ENCODE measurements at places on chromosomes 2 and 18.

- peak; percentile 3 for DNase-seq
Observed at GRCh38 chr2:162890690-162891311, 52.2 kb upstream of the KCNH7 start.

DNA sequence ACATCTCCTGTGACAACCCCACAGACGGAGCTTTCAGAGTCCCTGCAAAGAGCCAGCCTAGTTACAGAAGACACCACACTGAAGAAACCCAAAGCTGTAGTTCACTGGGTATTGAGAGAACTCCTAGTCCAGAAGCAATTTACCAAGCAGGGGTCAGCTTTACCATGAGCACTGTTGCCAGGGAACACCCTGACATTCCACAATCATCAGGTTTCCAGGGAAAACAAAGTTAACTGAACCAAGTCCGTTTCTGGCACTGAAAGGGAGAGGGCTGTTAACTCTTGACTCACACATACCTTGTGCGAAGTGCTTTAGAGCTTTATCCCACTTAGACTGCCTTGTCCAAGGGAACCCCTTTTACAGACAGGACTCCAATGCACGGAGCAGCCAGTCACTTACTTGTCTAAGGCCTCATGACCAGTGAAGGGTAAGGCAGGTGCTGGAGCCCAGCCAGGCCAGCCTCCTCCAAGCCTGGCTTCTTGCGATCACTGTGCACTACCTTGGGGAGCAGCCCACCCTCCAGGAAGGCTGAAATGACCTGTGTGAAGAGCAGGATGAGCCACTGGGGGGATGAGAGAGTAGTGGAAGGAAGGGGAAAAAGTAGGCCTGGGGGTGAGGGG, 53.9 kb downstream of the REEP1 start:
- no peak for DNase-seq

- no peak for DNase-seq
Observed at GRCh38 chr2:79573895-79574674, 61.2 kb downstream of the CTNNA2 start.

DNA sequence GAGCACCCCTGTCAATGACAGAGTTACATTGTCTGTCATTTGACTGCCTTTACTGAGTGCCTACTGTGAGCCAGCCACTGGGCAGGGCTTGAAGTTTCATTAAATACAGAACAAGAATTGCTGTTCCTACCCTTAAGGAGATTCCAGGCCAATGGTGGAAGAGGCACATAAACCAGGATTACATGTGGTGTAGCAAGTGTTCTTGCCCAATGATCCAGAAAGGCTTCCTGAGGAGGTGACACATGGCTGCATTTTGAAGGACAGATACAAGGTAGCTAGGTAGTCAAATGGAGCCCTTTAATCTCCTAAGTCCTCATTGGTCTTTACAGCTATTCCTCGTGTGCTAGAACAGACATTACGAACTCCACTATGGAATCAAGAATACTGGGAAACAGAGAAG, 312.7 kb downstream of the ETAA1 start:
- no peak for DNase-seq

DNA sequence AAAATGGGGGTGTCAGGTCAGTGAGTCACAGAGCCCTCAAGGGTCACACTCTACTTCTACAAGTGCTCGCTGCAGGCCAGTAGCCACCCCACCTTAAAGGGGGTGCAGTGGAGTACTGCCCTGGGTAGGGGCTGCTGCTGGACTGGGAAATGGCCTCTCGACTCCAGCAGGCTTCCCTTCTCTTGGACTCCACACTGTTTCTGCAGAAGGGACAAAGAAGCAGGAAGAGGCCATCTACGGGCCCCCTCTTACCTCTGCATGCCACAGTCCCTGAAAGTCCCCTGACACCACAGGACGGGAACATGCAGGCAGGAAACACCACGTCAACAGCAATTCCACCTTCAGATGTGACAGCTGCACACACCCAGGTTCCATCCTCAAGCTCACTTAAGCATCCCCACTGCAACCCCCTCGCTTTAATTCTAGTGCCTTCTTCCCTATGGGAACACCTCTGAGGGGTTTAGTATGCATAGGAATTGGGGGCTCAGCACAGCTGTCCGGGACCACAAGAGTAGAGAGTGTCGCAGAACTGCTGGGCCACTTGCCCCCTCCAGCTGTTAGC, 22.3 kb downstream of the SNED1 start:
- no peak for DNase-seq

- no peak for DNase-seq
Observed at GRCh38 chr2:141062031-141062430, 1068.8 kb downstream of the LRP1B start.

DNA sequence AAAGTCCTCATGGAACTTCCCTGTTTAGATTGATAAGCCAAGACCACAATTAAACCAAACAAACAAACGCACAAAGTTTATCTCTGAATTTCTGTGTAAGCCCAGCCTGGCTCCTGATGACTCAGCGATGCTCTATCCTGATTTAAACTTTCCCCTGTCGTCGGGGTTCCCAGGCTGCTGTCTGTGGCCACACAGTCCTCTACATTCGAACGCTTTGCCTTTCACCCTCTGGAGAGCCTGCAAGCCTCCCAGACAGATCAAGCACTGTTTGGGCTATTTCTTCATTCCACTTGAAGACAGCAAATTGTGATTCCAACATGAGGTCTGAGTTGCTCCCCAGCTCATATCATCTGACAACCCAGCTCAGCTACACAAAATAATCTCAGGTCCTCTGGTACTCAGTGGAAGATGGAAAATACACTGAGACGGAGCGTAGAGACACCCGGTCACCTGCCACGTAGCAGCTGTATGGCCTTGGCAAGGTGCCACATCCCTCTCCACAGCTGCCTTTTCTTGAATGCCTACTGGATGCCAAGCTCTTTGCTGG, 51.2 kb downstream of the CYRIA start:
- DNase-seq, result no peak

GRCh38 chr2:126510356-126510755, 145.6 kb upstream of the GYPC start:
- no peak for DNase-seq

- DNase-seq, result no peak
Observed at GRCh38 chr2:73018188-73018825, 53.2 kb downstream of the SFXN5 start.

DNA sequence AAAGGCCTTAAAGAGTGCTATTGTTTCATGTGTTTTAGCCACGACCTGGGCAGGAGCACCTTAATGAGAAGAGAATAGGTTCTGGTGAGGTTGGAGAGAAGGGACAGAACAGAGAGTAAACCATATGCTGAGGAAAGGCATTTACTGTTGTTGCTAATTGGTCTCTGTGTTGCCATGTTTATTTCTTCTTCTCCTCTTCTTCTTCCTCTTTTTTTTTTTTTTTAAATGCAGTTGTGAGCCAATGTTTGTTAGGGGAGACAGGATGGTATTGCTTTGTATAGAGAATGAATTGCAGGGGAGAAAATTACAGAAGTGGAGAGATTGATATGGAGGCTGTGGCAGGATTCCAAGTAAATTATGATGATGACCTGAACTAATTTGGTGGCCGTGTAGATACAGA, 2.6 kb downstream of the SCN9A start:
- DNase-seq, result no peak

GRCh38 chr2:170122883-170123547, 54.9 kb upstream of the MYO3B start:
- no peak for DNase-seq

- DNase-seq, result no peak
Observed at GRCh38 chr2:52220393-52220792, 1188.5 kb upstream of the NRXN1 start.

GRCh38 chr2:178066324-178066723, 6.3 kb downstream of the PDE11A start:
- no peak for DNase-seq

GRCh38 chr2:144162652-144163051, 357.3 kb downstream of the ZEB2 start:
- DNase-seq, result no peak

DNA sequence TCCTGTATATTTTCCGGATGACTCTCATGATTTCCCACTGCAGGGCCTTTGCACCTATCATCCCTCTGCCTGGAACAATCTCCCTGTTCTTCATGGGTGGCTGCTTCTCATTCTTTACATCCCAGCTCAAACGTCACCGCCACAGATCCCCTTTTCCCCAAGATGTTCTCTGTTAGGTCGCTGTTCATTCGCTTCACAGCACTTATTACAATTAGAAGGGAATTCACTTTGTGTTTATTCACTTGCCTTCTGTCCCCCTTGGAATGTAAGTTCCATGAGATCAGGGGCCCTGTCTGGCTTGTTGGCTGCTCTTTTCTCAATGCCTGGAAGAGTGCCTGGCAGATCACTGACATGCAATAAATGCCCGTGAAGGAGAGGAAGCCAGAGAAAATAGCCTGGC, 106.7 kb downstream of the FOXI3 start:
- DNase-seq, result no peak

GRCh38 chr2:47015206-47015605, 99.6 kb upstream of the MCFD2 start:
- DNase-seq, result no peak

DNA sequence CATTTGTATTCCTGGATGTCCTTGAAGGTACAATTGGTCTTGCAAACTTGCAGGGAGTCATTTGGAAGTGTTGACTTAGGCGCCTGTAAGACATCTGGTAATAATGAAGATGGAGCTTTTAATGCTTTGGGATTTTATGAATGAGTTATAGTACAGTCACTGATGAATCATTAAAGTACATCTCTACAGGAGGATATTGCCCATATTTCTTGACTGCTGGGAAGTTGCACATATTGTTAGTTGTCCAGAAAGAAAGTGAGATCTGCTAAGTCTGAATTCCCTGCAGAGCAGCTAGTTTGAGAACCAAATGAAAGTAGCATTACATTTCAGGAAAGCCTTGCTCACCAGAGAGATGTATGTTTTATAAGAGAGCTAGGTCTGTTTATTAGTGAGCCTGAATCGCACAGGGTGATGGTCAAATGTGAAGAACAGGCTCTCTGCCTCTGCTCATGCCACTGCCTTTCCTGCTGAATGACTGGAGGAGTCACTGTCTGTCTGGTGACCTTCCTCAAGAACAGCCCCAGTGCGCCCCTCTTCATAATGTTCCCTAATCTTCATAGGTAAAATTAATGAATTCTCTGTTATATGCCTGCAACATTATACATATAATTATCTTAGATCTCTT, 138.9 kb upstream of the KLHL14 start:
- DNase-seq, result no peak

DNA sequence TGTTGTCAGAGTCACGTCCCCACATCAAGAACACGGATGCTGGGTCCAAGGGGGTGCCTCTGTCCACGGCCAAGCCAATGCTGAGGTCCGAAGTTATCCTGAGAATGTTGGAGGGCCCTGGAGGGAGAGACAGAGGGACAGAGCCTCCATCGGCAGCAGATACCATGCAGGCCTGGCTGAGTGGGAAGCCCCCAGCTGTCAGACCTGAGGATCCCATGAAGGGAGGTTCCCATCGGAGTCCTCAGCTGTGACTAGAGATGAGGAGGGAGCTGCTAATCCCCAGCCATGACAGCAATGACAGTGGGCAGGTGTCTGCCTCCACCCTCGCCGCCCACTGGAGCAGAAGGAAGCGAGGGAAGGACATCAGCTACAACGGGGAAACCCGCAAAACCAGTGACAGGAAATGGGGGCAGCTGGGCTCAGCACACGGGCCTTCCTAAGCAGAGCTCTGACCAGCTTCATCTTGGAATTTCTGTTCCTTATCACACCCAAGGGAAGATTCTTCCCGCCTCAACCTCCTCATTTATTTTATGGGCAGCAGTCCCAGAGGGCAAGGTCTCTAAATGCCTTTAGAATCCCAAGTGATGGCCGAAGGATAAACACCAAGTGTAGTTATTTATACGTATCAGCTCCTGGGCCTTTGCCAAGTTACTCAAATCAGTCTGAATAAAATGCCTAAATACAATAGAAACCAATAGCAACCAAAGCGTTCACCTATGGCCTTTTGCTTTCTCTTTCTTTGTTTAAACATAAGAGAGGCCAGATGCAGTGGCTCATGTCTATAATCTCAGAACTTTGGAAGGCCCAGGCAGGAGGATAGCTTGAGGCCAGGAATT, 32.2 kb downstream of the FAM178B start:
- no peak for DNase-seq

GRCh38 chr2:112666761-112667122, 21.0 kb downstream of the SLC20A1 start:
- no peak for DNase-seq

DNA sequence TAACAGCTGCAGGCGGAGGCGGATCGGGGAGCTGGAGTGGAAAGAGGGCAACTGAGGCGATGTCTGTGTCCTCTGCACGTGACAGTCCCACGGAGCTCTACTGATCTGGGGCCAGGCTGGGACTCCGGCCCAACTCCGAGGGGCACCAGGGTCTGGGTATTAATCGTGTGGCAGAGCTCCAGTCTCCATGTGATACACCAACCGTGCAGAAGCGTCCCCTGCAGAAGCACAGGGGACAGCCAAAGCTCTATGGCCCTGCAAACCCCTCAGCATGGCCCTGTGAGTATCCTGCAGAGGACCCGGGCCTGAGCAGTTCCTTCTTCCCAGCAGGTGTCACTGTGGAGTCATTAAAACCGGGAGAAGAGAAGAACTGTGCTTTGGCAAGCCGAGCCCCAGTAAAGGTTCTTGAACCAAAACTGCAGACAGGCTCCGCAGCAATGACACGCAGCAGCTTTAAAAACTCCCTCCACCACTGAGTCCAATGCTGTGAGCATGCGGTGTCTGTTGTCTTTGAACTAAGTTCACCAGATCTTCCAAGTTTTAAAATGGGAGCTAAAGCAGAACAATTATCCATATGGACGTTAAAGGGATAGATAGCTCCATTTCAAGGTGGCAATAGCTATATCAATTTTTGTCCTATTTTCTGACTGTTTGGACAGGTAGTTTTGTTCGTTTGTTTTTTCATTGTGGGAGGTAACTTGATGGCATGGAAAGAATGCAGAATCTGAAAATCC, 79.4 kb downstream of the TMEM182 start:
- no peak for DNase-seq

GRCh38 chr2:201191132-201191875, 8.4 kb downstream of the CASP10 start:
- no peak for DNase-seq

DNA sequence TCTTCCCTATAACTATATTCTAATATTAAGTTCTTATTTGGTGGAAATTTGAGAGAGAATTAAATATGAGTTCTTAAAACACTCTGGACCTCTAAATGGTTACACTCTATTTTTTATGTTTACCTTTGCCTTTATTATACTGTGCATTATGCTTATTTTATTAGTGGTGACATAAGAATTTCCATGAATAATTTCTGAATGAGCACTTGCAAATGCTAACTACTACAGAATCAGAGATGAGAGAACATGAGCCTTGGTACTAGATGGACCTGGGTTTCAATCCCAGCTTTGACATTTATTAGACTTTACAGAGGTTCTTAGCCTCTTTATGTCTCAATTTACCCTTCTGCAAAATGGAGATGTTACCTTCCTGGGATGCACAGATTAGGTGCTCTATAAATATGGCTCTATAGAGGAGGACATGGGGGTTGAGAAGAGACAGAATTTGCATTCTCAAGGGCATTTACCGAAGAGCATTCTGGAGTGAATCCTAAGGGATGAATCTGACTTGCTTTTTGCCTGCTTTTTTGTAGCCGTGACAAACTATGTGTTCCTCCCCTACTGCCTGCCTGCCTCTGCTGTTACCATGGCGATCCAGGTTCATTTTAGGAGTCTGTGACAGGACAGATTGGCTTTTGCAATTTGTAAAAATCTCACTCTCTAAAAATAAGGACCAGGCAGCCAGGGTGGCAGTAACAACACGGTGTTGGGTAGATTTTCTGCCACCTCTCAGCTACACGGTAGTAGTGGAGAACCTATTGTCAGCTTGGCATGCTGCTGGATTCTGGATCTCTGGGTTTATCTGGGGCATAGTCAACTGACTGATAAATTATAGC, 20.7 kb upstream of the CNRIP1 start:
- no peak for DNase-seq
